Mucosa of gallbladder (tissue), 1 donor: ENCODE measurements at places on chromosomes 1 and 21.

DNA sequence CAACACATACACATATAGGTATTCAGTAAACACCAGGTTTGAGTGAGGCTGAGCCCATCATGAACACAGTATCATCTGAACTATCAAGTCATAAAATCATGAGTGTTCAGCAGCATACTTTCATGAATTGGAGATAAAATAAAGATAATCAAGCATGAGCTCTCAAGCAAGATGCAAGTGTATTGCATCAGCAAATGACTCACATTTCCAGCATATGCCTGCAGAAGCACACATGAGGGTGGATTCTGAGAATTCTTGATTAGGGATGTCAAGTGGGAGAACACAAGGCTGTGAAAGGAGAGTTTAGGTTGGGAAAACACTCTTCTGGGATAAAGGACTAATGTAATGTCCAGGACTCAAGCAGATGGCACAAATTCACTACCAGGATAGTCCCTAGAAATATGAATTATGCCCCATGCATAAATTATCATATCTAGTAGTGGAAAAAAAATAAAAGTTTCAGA lies 299.2 kb downstream of the SRGAP2C start:
- no peak for DNase-seq

DNA sequence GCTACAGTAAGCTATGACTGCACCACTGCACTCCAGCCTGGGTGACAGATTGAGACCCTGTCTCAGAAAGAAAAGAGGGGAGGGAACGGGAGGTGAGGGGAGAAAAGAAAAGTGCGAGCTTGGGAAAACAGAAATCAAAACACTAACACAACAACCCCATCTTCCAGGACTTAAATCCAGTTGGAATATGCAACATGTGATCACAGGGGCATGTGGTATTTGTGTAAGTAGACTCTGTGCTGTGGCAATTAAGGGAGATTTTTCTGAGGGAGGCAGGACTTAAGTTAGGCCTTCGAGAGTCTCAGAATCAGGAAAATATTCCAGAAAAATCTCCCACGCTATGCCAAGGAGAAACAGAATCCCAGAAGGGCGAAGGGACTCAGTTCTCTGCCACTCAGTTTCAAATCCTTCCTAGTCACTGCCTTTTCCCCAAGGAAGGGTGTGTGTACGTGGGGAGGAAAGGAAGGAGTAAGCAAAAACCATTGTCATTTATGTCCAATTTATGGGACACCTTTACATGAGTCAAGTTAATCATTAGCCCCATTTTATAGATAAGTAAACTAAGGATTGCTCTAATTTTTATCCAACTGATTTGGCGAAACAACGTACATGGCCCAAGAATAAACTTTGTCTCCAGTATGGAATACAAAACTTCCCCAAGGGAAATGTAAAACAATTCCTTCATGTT lies 12.3 kb downstream of the ID3 start:
- DNase-seq, result no peak

GRCh38 chr1:84348759-84349158 lies 47.3 kb downstream of the SAMD13 start:
- no peak for DNase-seq

DNA sequence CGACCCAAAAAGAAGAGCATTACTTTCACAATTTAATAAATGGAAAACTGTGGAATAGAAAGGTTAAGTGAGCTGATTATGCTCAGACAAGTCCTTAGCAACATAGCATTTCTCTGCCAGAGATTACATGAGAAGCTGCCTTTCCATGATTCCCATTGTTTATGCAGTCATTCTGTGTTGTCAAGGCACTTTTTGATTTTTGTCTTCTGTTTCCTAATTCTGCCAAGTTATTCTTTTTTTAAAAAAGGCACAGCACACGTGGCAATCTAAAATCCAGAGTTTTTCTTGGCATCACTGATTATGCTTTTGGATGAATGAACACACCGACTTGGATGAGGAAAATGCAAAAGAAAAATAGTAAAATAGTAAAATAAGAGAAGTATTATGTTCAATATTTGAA lies 185.0 kb downstream of the RGS7 start:
- no peak for DNase-seq

DNA sequence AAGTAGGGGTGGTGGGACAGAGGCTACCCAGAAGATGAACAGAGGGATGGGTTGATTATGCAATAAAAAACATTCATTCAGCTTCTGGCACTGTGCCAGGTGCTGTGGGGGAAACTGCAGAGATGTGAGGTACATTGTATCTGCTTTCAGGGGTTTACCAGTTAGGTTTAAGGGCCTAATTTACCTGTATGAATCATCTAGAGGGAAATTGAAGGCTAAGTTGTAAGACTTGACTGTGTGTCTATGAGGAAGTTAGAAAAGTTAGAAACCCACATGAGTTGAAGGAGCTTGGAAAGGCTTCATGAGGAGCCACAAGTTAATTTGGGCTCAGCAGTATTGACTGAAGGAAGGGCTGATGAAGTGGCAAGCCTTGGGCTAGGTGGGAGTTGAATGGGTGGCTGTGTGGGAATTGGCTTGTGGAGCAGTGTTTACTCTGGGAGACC lies 36.7 kb upstream of the APOBEC4 start:
- DNase-seq, result no peak

- no peak for DNase-seq
These were observed 12.9 kb upstream of the LELP1 start for GRCh38 chr1:153190373-153190772.

DNA sequence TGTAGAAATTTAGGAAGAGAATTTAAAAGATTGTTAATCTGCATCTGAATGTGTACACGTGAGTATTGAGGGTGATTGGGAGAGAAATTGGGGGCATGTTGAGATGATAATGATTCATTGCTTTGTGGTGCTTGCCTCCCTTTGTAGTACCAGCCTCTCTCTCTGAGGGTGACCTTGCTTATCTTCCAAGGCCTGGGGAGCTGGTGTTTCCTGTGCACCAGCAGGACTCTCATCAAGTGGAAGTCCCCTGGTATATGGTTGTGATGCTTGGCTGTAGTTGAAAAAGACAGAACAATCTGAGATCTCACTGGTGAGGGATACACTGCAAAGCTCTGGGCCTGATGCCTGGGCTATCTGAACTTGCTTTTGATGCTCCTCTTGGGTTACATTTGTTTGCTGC lies 4.0 kb downstream of the TCHHL1 start:
- no peak for DNase-seq

DNA sequence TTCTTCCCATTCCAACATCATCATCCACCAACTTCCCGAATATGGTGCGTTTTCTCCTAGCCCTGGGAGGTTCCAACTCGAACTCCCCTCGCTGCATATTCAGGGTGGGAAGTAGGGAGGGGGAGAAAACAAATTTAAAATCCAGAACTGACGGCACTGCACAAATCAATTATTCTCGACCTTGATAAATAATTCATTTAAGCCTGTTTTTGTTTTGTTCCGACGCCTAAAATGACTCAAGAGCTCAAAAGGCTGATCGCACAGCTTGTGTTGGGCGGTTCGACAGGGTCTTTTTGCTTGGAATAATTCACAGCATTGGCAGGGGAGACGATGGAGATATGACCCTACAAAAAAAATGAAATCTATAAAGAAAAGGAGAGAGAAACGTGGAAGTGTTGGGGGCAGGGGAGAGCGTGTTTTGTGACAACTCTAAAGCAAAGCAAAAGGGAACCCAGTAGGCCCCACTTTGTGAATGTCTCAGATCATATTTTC lies 3.1 kb upstream of the BARHL2 start:
- DNase-seq, result no peak

- DNase-seq, result peak; percentile 80
These were observed 20.8 kb upstream of the MACF1 start for GRCh38 chr1:39183503-39184353.

DNA sequence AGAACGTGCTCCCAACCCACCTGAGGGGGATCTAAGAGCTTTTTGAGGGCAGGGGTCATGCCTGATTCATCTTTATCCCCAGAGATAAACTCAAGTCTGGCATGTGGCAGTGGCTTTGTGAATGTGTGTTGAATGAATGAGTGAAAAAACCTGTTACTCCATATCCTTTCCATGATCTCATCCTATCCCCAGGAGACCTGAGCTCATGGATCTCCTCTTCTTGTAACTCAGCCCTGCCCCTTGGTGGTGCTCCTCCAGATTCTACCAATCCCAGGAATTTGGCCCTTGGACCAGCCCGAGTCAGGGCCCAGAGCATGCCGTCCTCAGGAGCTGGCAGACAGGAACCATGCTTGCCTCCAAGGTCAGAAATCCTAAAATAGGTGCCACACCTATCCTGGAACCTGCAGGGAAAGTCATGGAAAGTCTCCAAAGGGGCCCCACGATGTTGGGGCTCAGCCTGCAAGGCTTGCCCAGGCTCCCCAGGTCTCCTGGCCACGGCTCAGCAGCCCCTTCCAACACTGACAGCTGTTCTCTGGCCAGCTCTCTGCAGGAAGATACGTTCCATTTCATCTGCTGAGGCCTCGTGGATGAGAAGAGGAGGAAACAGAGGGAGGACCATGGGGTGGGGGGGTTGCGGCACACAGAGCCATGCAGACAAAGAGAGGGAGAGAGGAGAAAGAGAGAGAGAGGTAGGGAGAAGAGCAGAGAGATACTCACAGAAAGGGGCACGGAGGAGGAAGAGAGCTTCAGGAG lies 214.6 kb downstream of the TRABD2B start:
- DNase-seq, result no peak

DNA sequence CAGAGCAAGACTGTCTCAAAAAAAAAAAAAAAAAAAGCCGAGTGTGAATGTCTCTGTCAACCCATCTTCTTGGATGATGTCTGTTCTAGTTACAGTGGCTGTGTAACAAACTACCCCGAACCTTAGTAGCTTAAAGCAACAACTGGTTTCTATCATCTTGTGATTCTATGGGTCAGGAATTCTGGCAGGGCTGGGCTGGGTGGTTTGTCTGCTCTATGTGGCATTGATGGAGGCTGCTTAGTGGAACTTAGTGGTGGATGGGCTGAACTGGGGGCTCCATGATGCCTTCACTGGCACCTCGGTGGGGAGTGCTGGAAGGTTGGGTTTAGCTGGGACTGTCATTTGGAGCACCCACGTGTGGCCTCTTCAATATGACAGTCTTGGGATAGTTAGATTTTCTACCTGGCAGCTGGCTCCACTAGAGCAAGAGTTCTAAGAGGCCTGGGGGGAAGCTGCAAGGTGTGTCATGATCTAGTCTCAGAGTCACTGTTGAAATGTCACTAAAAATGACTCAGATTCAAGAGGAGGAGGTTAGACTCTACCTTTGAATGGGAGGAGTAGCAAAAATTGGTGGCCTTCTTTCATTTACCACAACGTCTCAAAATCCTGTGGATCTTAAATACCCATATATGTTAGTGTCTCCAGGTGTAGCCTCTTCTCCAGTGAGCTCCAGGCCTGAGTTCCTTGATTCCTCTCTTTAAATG lies 18.6 kb downstream of the ACOT11 start:
- DNase-seq, result no peak
